Activated CD4-positive, alpha-beta memory T cell treated with anti-CD3 and anti-CD28 coated beads, Interleukin-2, amount 10 ng/mL, durations not matched to agents 7 days and 5 days (primary cell): ENCODE measurements at places on chromosomes 3 and 15. TPM values are rescaled to one million over a fixed set of nuclear protein-coding genes. Genes with fewer than 3 reads are reported as not detected.

DNA sequence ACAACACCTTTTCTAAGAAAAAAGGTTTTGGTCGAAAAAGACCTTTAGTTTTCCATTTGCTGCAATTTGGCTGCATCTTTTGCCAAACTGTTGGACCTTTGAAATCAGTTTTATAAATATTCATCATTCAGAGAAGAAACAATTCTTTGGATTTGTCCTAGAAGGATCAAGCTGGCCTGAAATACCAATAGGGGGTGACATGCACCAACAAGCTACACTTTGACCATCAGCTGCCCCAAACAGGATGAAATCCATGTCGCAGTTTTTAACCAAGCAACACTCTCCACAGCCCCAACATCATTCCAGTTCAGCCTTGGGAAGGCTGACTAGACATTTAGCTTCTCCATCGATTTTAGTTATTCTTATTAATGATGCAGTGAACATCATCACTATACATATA lies 9.8 kb downstream of the RPL15 start:
- H3K36me3 ChIP-seq, result peaks cover 3% of the 10 kb centered on the region
- no peak overlapping the region for H3K4me3 ChIP-seq
- no peak overlapping the region for H3K27ac ChIP-seq
- H3K4me1 ChIP-seq, result peaks cover 2% of the 10 kb centered on the region

GRCh38 chr3:4670352-4670751 lies 177.2 kb downstream of the ITPR1 start:
- H3K36me3 ChIP-seq, result peaks cover 68% of the 10 kb centered on the region
- H3K4me1 ChIP-seq, result no peaks in the 10 kb centered on the region
- H3K27me3 ChIP-seq, result no peaks in the 10 kb centered on the region
- DNase-seq, result no peak
- H3K27ac ChIP-seq, result no peak overlapping the region

- no peaks in the 10 kb centered on the region for H3K4me1 ChIP-seq
- H3K27ac ChIP-seq, result no peak overlapping the region
- H3K4me3 ChIP-seq, result no peak overlapping the region
- no peak for DNase-seq
- H3K36me3 ChIP-seq, result no peaks in the 10 kb centered on the region
- H3K27me3 ChIP-seq, result peaks cover 40% of the 10 kb centered on the region
Observed at GRCh38 chr15:73756390-73756789, 3.2 kb upstream of the INSYN1 start.

DNA sequence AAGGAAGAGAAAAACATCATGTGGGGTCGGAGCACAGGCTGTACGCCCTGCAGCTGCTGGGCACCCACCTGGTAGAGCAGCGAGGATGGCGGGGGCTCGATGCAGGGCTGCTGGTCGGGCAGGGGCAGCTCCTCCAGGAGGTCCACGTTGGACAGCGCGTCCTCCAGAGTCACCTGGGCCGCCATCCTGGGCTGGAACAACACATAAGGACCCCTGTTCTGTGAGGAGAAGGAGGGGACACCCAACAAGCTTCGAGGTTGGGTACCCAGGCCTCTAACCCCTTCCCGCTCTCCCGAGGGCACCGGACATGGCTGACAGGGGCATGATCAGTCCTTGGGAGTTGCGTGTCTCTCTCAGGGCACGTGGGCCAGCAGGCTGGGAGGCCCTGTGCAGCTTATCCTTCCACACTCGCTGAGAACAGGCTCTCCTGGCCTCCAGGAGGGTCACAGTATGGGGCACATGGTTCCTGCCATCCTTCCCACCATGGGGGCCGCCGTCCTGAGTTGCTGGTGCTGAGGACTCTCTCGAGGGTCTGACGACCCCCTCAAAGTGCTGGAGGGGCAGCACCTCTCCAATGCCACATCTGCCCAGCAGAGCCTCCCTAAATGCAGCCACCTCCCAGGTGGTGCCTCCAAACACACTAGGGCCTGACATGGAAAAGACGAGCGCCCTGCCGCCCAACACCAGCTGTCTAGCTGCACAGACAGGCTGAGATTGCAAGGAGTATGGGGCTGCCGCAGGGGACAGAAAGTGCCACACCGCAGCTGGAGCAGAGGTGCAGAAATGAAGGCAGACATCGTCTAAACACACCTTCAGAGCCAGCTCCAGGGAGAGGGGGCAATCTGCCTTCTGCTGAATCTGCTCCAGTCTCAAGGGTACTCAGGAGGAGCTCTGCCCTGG lies 32.8 kb downstream of the CYFIP1 start:
- H3K27ac ChIP-seq, result no peak overlapping the region
- DNase-seq, result no peak
- peaks cover 3% of the 10 kb centered on the region for H3K36me3 ChIP-seq
- no peaks in the 10 kb centered on the region for H3K27me3 ChIP-seq
- H3K4me1 ChIP-seq, result peaks cover 15% of the 10 kb centered on the region
- no peak overlapping the region for H3K4me3 ChIP-seq

The KIF7 gene
- total RNA-seq, result 0.13 TPM

DNA sequence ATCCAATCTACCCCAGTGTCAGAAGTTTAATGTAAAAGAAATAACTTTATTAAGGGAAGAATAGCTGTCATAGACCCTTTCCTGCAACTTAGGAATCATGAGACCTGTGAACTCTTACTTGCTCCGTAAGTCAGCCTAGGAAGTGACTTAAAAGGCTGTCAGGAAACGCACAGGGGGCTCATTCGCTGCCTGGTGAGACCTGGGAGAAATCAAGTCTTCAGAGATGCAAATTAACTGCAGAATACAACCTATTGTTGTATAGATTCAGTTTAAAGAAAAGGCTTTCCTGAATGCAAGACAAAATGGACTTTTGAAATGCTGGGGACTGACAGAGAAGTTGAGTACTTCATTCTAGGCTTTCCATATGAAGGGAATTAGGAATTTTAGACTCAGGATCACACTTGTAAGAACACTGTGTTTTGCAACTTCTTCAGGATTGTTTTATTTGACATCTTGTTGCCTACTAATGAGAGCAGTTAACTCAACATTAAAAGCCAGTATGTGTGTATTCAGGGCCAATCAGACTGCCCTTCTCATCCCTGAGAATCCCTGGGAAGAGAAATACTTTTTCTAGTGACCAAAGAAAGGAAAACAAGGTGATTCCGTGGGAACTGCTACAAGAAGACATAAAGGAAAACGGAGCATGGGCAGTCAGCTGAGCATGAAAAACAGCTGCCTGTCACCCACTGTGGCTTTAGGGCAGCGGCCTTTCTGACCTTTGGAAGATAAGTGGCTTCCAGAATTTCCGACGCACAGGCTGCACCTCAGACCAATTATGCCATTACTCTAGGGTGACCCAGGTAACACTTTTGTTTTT lies 18.5 kb upstream of the DPPA4 start:
- no peaks in the 10 kb centered on the region for H3K36me3 ChIP-seq
- H3K27ac ChIP-seq, result no peak overlapping the region
- H3K4me3 ChIP-seq, result no peak overlapping the region
- H3K4me1 ChIP-seq, result no peaks in the 10 kb centered on the region
- peaks cover 5% of the 10 kb centered on the region for H3K27me3 ChIP-seq

DNA sequence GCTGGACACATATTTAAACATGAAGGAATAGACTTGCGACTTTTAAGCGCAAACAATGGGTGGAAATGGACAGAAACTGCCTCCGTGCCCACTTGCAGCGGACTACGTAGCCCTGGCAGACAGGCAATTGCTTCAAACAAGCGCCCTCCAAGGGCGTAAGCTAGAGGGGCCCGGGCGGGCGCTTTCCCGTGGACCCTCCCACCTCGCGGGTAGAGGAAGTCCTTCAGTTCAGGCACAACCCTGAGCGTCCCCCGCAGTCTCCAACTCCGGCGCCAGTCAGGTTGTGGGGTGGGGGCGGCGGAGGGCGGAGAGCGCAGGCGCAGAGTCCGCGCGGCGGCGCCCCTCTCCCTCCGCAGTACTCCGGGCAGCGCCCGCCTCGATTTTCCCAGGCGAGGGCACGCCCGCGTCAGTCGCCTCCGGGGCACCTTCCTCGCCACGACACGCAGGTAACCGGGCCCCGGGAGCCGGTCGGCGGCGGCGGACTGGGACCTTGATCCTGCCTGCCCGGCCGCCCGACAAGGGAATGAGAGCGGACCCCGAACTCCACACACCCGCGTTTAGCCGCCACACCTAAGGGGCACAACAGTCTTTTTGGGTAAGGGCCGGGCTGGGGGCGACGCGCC lies at the start of gene SLC35G2:
Gene SLC35G2, plus strand, starts transcription at position 358 of the 623 bp plus-strand sequence. CDS start 35,335 bp downstream, outside the sequence.
- peak within 1 kb of the TSS; percentile 70 for H3K4me3 ChIP-seq
- H3K27me3 ChIP-seq, result peaks cover 54% of the 10 kb centered on the region
- DNase-seq, result peak; percentile 29
- H3K4me1 ChIP-seq, result peaks cover 21% of the 10 kb centered on the region
- H3K27ac ChIP-seq, result no peak within 1 kb of the TSS

DNA sequence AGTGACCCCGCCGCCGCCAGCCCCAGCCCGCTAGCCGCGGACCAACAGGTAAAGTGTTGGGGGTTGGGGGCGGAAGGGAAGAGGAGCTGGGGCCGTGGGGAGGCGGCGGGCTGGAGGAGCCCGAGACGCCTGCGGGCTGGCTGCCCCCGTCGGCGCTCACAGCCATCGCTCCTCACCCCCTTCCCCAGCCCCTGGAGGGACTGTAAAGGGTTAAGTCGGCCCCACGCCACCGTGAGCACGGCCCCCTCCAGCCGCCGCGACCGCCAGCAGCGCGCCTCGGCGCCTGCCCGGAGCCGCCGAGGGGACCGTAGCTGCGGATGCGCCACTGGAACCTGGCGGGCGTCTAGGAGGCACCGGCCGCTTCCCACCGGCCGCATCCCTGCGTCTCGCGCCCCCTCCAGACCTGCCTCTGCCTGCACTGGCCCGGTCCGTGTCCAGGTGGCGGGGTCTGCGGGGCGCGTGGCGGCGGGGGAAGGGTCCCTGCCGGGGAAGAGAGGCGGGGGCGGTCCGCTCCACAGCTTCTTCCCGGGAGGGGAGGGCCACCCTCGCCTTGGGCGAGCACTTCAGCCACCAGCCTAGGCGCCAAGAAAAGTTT lies 522 bp downstream of the MED12L start:
- H3K36me3 ChIP-seq, result no peaks in the 10 kb centered on the region
- H3K4me3 ChIP-seq, result peak overlapping the region; percentile 77
- H3K27me3 ChIP-seq, result peaks cover 48% of the 10 kb centered on the region
- H3K27ac ChIP-seq, result no peak overlapping the region

The SNTN gene
- not detected for total RNA-seq

GRCh38 chr15:33533197-33533596 lies 222.4 kb downstream of the RYR3 start:
- H3K27ac ChIP-seq, result no peak overlapping the region
- H3K4me3 ChIP-seq, result no peak overlapping the region
- no peaks in the 10 kb centered on the region for H3K27me3 ChIP-seq
- DNase-seq, result no peak
- no peaks in the 10 kb centered on the region for H3K36me3 ChIP-seq

DNA sequence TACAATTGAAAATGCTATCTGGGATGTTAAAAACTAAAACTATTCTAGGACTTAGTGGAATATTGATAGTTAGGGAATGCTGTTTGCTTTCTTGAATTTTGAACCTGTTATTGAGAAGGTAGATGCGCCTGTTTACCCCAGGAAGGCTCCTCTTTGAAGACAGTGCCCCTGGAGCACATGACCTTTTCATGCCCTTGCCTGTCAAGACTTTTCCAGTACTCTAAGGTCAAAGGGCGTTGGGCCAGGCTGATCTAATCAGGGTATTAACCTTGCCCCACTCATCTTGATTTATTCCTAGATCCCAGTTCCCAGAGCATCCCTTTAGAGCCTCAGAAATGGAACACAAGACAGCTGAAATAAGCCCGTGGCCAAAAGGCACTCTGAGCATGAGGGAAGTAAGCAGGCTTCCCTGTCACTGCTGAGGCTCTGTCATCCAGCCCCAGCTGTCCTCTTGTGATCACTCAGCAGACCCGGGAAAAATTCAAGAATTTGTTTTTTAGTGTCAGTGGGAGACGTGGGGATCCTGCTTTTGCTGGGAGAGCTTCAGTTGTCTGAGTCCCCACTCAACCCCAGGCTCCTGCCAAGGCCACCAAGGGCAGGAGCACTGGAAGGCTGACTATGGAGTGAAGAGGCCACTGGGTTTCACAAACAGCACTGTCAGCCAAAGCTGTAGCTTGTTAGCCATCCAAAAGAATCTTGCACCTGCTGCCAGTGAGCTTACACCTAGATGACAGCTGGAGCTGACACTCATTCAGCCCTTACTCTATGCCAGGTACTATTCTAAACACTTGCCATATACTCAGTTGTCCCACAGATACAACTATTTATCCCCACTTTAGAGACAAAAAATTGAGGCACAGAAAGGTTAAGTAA lies 169.0 kb downstream of the PGPEP1L start:
- H3K27me3 ChIP-seq, result no peaks in the 10 kb centered on the region
- H3K27ac ChIP-seq, result no peak overlapping the region
- H3K4me1 ChIP-seq, result no peaks in the 10 kb centered on the region

The A4GNT gene
- not detected for total RNA-seq

DNA sequence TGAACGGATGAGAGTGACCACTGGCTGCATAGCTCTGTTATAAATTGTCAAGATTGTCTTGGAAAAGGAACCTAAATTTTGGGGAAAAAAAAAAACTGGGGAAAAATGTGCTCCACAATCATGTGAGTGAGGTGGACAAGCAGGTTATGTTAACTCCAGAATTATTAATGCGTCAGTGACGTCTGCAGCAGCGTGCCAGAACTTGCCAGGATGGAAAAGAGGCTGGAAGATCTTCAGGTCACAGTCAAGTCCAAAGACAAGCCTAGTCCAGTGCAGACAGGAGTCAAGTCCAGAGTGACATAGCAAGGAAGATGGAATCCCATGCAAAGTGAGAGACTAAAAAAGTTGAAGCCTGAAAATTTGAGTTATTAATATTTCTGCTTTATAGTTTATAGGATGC lies 140.6 kb downstream of the RYR3 start:
- H3K4me1 ChIP-seq, result no peaks in the 10 kb centered on the region
- no peak overlapping the region for H3K4me3 ChIP-seq
- H3K27me3 ChIP-seq, result peaks cover 2% of the 10 kb centered on the region
- H3K27ac ChIP-seq, result no peak overlapping the region
- no peak for DNase-seq

The SAMD7 gene
- total RNA-seq, result not detected

The ZSCAN2 gene
- total RNA-seq, result 10.9 TPM

GRCh38 chr3:122577409-122578031 lies at the start of gene PARP15:
Gene PARP15 (plus strand): TSS chr3:122577650. CDS start chr3:122577668, 18 bp downstream.
- H3K27ac ChIP-seq, result peak within 1 kb of the TSS; percentile 98
- H3K4me3 ChIP-seq, result peak within 1 kb of the TSS; percentile 100
- peaks cover 63% of the 10 kb centered on the region for H3K4me1 ChIP-seq
- peaks cover 74% of the 10 kb centered on the region for H3K36me3 ChIP-seq
- DNase-seq, result peak; percentile 64

The LMAN1L gene
- 0.48 TPM for total RNA-seq

The ANKDD1A gene
- 15.1 TPM for total RNA-seq

DNA sequence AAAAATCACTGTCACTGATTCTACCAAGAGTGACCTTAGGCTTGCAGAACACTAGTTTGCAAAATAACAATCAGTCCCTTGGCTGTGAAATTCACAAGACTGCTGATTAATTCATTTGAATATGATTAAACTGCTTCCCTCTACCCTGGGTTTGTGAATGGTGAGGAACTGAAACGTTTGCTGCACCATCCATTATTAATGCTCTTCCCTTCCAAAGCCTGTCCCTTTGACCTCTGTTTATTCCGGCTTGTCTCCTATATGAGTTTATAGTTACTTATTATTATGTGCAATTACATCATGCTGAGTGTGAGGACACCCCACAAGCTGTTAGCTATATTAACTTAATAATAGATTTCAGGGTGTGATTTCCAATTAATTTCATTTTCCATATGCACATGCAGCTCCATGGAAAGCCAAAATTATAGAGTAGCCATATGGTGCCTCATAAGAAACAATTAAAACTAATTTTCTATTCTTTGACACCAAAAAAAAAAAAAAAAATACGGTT lies 96.5 kb downstream of the SUCLG2 start:
- no peak overlapping the region for H3K4me3 ChIP-seq
- no peak for DNase-seq
- no peak overlapping the region for H3K27ac ChIP-seq
- H3K27me3 ChIP-seq, result no peaks in the 10 kb centered on the region

The C3orf20 gene
- total RNA-seq, result not detected

The TM4SF4 gene
- total RNA-seq, result not detected

The FAM174B gene
- total RNA-seq, result 3.0 TPM
